ENCODE measurements at places on chromosomes 1 and 21. TPM values are rescaled to one million over a fixed set of nuclear protein-coding genes. Genes with fewer than 3 reads are reported as not detected.

The RGL1 gene
- total RNA-seq: 81.8 TPM

DNA sequence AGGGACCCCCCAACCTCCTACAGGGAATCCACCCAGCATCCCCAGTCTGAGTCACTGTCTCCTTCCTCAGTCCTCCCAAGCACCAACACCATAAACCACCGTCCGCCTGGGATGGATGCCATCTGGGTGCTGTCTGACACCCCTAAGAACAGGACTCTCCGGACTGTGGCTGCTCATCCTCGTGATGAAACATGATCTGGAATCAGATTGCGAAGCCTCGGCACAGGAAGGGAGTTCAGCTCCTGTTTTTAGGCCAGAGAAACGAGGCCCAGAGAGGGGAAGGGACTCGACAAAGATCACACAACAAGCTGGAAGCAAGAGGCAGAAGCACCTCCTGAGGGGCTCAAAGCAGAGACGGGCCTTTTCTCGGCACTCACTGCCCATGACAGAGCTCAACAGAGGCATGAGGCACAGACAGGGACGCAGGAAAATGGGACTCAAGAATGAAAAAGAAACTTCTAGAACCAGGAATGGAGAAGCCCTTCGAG lies 8.4 kb downstream of the KCNN3 start:
- DNase-seq: no peak

DNA sequence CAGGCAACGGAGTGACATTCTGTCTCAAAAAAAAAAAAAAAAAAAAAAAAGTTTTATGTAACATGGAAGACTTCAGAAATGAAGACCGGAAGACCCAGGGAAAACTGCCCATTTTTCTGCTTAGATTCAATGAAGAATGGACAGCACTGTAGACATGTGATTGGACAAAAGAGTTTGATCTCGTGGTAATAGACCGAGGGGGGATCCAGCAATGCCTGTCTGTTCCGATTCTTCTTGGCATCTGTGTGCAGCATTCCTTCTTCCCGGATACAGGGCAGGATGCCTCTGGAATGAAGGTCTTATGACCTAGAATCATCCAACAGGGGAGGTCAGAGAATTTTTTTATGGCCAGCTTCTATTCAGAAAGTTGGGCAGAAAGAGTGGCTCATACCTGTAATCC lies 5.6 kb upstream of the LYST start:
- DNase-seq: no peak

The TESK2 gene
- total RNA-seq: 8.8 TPM

DNA sequence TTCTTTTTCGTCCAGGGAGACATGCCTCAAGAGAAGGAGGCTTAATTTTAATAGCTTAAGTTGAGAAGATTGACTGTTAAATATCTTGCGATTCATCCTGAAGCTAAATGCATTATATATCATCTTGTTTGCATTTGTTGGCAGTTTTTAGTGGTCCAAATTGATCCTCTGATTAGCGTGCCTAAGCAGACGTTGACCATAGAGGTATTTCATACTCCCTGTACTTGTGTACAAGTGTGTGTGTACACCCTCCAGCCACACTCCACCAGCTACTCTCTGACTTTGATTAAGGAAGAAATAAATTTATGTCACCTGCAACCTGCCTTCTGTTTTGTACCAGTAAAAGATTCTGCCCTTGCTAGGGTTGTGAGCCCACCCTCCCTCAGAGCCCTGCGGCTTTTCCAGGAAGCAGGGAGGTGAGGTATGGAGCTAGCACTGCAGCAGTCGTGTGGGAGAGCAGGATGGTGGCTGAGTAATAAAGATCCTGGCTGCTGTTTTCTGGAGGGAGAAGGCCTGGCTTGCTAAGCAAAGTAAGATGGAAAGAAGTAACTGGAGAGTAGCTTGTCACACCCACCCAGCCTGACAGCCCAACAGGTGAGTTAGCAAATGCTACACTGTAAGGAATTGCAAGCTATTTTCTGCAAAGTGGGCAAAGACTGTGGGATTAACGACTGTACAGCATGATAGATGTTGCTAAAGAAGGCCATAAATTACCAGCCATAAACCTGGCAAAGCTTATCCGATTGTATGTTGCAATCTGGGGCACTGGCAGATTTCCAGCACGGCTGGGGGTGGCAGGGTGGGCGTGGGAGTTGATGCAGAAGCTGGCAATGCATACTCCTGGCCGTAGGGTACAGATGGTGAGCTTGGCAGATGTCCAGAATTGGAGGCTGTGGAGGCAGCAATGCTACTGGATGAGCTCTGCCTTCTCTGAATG lies 170.2 kb downstream of the TNR start:
- DNase-seq: no peak

GRCh38 chr1:6625584-6626149 lies 999 bp downstream of the THAP3 start:
- no peak for DNase-seq

GRCh38 chr1:117097443-117097842 lies 24.1 kb downstream of the TRIM45 start:
- DNase-seq: no peak

The PODN gene
- 603 TPM for total RNA-seq

DNA sequence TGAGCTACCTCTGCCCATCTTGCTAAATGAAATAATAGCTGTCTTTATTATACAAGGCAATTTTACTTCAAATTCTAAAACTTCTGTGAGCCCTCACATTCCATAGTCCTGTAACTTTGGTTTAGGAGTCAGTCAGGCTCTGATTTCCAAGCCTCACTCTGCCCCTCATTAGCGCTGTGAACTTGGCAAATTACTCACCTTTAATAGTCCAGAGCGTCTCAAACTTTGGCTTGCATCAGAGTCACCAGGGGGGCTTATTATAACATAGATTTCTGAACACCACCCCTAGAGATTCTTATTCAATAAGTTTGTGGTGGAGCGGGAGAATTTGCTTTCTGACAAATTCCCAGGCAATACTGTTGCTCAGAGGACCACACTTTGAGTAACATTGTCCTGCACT lies 126.2 kb upstream of the FGGY start:
- DNase-seq: no peak

The CHIA gene
- total RNA-seq: not detected

The FAAH gene
- total RNA-seq: 131 TPM

The BEND5 gene
- 3.3 TPM for total RNA-seq

DNA sequence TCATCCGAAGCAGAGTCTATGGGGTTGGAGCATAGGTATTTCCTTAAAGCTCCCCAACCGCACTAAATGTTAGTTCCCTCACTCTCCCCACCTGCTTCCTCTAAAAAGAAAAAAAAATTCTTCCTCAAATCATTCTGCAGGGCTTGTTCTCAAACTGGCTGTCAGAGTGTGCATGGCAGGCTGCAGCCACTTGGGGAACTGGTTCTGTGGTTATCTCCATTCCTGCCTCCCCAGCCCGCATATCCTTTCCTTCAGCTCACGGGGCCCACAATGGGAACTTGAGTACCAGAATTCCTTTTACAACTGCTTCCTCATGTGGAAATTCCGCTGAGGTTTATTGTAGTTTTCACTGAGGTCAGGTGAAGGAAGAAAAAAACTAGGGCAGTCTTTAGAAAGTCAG lies 159.2 kb downstream of the PIGK start:
- DNase-seq: no peak

The TMEM82 gene
- not detected for total RNA-seq

DNA sequence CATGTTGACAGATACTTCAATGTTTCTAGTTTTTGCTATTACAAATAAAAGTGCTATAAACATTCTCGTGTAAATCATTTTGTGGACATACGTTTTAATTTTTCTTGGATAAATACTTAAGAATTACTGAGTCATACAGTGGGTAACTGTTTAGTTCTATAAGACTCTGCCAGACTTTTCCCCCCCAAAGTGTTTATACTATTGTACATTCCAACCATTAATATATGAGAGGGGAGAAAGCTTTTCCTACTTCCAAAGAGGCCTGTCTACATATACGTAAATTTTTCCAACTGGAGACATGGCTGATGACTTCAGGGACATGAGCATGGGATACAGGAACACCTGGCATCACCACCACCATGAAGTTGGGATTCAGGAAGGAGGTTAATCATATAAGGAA lies 17.0 kb upstream of the REG4 start:
- DNase-seq: no peak

DNA sequence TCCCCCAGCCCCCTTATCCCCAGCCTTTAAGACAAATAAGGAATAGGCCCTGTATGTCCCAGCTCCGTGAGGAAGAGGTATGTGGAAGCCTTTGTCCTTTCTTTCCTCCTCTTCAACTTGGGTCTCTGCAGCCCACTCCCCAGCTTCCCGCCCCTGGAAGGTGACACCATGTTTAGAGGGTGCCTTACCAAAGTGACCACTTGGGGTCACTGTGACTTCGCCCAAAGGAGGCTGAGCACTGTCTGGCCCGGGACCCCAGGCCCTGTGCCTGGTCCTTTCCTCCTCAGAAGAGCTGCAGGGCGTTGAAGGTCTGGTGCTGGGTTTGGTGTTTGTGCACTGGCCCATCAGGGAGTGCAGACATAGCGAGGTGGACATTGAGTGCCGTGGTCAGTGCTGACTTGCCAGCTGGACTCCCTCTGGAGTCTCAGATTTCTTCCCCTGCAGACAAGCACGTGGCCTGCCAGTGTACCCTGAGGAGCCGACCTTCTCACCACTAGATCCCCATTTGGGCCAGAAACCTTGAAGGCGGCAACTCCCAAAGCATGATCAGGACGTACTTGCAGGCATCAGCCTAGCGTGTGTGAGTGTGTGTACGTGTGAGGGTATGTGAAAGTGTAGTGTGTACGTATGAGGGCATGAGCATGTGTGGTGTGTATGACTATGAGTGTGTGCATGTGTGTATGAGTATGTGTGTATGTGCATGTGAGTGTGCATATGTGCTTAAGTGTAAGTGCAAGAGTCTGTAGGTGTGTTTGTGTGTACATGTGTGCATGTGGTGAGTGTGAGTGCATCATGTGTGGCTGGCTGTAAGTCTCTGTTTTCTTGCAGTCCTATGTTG lies 181.4 kb upstream of the KIAA0040 start:
- no peak for DNase-seq

The FNDC5 gene
- total RNA-seq: 0.21 TPM

- no peak for DNase-seq
These were observed 54.1 kb upstream of the ID3 start for GRCh38 chr1:23613191-23614031.

GRCh38 chr1:30475201-30475600 lies 248.2 kb downstream of the MATN1 start:
- no peak for DNase-seq

DNA sequence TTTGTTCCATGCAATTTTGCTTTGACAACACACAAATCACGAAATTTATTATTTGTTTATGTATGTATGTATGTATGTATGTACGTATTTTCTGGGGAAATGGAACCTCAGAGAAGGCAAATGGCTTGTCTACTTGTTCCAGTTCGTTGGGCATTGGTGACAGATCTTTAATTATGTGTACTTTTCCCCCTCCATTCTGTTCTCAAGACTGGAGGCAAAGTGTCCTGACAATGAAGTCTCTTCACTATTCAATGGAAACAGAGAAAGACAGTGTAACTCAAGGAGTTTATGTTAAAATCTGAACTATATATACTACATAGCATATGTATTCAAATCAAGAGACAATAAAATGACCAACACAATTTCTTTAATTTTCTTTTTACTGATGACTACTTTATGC lies 245.7 kb upstream of the PTBP2 start:
- DNase-seq: no peak

- no peak for DNase-seq
These were observed 63.7 kb downstream of the ACOT7 start for GRCh38 chr1:6329851-6330250.

GRCh38 chr1:159891275-159892157 lies 8.4 kb downstream of the CFAP45 start:
- DNase-seq: peak; percentile 63

GRCh38 chr1:62962014-62962812 lies 178.3 kb downstream of the ATG4C start:
- DNase-seq: no peak

GRCh38 chr1:152344438-152344837 lies 15.4 kb downstream of the FLG2 start:
- no peak for DNase-seq
